Kidney capillary endothelial cell (primary cell): ENCODE measurements at places on chromosomes 11 and 22.

GRCh38 chr11:418343-419247 is 3.8 kb upstream of the SIGIRR start:
- no peak for DNase-seq

GRCh38 chr11:72546866-72547265 is 112.5 kb upstream of the CLPB start:
- DNase-seq: no peak

DNA sequence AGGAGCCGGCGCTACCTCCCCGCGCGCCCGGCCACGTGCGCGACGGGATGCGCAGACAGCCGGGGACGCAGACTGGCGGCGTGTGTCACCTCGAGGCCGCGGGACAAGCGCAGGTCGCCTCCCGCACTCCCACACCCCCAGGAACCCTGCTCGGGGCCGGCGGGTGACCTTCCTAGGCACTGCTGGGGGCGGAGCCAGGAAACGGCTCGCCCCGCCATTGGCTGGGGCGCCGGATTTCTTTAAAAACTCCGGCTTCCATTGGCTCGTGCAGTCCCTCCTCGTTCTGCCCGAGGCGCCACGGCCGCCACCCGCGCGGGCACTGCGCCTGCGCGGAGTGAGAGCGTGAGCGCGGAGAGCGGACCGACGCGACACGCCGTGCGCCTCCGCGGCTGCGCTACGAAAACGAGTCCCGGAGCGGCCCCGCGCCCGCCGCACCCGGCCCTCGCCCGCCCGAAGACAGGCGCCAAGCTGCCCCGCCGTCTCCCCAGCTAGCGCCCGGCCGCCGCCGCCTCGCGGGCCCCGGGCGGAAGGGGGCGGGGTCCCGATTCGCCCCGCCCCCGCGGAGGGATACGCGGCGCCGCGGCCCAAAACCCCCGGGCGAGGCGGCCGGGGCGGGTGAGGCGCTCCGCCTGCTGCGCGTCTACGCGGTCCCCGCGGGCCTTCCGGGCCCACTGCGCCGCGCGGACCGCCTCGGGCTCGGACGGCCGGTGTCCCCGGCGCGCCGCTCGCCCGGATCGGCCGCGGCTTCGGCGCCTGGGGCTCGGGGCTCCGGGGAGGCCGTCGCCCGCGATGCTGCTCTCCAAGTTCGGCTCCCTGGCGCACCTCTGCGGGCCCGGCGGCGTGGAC is at the start of gene PIM3:
Gene PIM3, plus strand, starts transcription at position 614 of the 846 bp plus-strand sequence. Its CDS starts 176 bp downstream, at position 790.
- peak; percentile 98 for DNase-seq

- DNase-seq: no peak
These were observed 94.4 kb downstream of the FAM181B start for GRCh38 chr11:82639251-82639650.

- DNase-seq: peak; percentile 8
These were observed 69.8 kb upstream of the TNRC6B start for GRCh38 chr22:40107851-40108378.

DNA sequence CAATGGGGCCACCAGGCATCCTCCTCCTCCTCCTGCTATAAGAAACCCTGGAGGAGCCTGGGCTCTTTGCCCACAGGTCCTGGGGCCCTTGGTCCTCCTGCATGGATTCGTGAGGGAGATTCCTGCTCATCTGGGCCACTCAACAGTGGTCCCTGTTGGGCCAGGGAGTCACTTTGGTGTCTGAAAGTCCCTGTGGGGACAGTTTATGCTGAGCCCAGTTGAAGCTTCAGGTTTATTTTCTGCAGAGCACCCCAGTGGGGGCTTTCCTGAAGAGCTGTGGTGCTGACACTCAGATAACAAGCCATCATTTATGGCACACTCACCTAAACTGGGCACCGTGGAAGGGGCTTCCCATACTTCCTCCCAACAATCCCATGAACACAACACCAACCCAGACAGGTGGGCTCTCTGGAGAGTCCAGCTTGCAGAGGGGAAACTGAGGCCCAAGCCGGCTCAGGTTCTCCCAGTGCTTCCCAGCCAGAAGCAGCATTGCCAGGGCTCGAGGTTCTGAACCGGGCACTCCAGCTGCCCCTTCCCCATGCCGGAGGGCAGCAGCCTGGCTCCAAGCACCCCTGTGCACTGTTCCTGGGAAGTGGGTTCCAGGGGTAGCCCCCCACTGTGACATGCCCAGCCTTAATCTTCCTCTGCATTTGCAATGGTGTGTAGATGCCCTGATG is 91.3 kb downstream of the MYEOV start:
- DNase-seq: no peak

DNA sequence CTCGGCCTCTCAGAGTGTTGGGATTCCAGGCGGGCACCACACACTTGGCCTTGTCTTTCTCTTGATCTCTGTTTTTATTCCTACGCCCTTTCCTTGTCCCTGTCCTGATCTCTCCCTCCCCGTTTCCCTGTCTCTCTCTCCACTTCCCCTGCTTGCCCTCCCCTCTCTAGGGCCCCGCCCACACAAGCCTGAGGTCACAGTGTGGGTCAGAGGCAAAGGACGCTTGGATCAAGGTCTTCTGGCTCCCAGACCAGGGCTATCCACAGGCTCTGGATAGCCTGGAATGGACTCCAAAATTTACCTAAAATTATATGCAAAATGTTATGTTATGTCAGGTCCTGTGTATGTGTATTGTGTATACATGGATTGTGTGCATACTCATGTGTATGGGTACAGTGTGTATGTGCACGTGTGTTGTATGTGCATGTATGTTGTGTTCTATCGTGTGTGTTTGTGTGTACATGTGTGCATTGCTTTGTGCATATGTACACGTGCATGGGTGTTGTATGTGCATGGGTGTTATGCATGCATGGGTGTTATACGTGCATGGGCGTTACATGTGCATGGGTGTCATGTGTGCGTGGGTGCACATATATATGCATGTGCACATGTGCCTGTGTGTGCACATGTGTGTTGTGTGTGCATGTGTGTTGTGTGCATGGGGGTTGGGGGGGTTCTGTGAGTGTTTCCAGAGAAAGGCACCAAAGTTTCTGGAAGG is 38.3 kb downstream of the TP53I11 start:
- no peak for DNase-seq

GRCh38 chr11:41379084-41379483 is 80.4 kb downstream of the LRRC4C start:
- no peak for DNase-seq

GRCh38 chr11:130776061-130776419 is 140.2 kb downstream of the SNX19 start:
- no peak for DNase-seq

DNA sequence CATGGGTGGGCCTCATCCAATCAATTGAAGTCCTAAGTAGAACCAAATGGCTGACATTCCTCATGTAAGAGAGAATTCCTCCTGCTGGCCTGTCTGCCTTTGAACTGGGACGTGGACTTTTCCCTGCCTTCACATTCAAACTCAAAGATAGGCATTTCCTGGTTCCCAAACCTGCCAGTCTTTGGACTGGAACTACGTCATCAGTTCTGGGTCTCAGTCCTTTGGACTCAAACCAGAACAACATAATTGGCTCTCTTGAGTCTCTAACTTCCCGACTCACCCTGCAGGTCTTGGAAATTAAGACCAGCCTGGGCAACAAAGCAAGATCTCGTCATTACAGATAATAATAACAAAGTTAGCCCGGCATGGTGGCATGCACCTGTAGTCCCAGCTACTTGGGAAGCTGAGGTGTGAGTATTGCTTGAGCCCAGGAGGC is 38.7 kb upstream of the NARS2 start:
- DNase-seq: no peak

- no peak for DNase-seq
These were observed 257.8 kb upstream of the SYN3 start for GRCh38 chr22:33315954-33316353.

DNA sequence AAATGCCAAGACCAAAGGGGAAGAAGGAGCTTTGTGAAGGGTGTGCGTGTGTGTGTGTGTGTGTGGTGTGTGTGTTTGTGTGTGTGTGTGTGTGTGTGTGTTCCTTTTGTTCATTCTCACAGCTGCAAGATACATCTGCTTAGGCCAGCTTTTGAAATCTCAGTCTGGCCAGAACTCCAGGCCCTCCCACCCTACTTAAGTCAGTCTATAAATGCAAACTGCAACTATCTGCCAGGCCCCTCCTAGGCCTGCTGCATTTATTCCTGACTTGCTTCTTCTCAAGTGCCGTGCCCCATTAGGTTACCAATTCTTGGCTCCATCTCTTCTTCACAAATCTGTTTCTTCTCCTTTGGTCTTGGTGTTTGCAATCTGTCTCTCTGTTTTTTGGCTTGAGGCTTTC is 21.6 kb upstream of the RIC3 start:
- DNase-seq: no peak

DNA sequence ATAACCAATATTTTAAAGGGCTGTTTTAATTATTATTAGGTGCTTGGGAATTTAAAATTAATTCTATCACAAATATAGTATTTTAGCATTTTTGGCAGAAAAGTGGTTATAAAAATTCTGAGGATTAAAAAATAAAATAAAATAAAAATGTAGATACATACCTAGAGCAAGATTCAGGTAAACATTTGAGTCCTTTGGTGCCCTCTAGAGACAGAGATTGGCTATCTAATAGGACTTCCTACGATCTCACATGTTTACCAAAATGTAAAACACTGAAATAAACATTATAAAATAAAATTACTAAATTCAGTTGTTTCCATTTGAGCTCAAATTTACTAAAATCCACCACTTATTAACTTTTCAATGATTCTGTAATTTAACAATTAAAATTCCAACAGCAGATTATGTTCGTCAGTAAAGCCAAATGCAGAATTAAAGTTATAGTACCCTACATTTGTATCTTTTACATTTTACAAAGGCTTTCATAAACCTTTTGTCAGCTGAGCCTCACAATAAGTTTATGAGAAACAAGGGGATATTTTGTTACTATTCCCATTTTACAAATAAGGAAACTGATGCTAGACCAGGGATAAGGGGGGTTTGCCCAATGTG is 27.7 kb downstream of the SLC36A4 start:
- no peak for DNase-seq

- DNase-seq: no peak
These were observed 9.4 kb upstream of the NLRP10 start for GRCh38 chr11:7974668-7975067.
